Neural progenitor cell (in vitro differentiated cells): ENCODE measurements at places on chromosomes 4 and X. TPM values are rescaled to one million over a fixed set of nuclear protein-coding genes. Genes with fewer than 3 reads are reported as not detected.

DNA sequence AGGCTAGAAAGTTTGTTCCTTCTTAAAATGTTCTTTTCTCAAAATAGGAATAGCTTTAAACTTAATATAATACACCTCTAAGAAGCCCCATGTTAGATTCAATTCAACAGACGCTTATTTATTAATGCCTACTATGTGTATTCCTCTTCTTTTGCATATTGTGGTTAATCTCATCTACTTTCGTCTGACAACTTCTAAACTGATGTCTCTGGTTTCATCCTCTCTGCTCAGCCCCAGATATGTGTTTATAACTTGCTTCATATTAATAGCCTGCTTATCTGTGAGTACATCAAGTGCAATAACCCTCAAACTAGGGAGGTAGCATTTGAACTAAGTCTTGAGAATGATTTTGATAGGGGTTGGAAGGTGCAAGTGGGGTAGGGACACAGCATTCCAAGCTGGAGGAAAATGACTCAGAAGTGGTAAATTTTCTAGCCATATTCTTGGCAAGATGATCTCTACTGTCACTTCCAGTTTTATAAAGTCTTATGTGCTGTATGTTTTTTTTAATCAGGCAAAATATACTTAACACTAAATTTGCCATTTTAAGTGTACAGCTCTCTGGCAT lies 37.0 kb downstream of the STK26 start:
- H3K27ac ChIP-seq, result no peak overlapping the region
- no peaks in the 10 kb centered on the region for H3K36me3 ChIP-seq
- H3K4me3 ChIP-seq, result no peak overlapping the region
- DNase-seq, result no peak
- H3K27me3 ChIP-seq, result no peaks in the 10 kb centered on the region
- H3K4me1 ChIP-seq, result no peaks in the 10 kb centered on the region

DNA sequence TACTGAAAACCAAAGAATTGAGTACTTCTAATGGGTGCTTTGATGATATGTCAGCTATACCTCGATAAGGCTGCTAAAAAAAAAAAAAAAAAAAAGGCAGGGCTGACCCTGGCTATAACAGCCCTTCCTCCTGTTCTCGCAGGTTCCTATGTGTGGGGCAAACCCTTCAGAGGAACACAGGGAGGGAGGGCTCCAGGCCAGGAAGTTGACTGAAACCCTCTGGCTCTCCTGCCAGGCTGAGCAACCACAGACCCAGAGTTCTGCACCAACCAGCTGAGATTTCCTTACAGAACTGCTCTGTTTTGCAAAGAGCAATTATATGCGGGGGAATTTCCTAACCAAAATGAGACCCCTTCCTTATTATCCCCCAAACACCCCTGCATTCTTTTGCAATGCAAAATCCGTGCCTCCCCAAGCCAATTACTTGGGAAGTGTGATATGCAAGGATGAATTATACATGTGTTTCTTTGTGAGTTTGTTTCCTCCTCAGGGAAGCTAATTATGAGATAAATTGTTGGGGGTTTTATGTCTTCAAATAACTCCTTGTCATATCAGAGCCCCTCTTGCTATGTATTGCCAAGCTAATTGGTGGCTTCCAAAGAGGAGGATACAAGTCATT lies 45.6 kb downstream of the PDHA1 start:
- H3K4me1 ChIP-seq, result no peaks in the 10 kb centered on the region
- H3K27ac ChIP-seq, result no peak overlapping the region
- no peak for DNase-seq
- H3K27me3 ChIP-seq, result no peaks in the 10 kb centered on the region
- no peak overlapping the region for H3K4me3 ChIP-seq
- no peaks in the 10 kb centered on the region for H3K36me3 ChIP-seq

DNA sequence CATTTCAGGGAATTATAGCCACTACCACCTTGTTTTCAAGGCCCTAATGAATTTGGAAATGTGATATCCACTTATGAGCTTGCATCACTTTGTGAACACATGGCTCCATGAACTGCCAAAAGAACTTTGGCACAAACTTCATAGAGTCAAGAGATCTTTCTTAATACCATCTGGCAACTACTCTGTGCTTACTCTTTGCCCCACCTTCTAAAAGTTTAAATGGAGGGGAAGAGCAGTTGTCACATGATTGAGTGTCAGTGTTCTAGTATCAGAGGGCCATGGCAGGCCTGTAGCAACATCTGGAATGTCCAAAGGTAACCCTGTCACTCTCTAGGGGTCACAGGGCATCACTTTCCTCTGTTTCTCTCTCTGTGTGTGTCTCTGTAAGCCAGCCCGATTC lies 2.6 kb upstream of the ADH1B start:
- H3K27me3 ChIP-seq, result no peaks in the 10 kb centered on the region
- no peak for DNase-seq
- H3K4me1 ChIP-seq, result peaks cover 11% of the 10 kb centered on the region

Gene MAMLD1
- total RNA-seq, result 0.25 TPM in 1 of 2 replicates, not detected in the other

DNA sequence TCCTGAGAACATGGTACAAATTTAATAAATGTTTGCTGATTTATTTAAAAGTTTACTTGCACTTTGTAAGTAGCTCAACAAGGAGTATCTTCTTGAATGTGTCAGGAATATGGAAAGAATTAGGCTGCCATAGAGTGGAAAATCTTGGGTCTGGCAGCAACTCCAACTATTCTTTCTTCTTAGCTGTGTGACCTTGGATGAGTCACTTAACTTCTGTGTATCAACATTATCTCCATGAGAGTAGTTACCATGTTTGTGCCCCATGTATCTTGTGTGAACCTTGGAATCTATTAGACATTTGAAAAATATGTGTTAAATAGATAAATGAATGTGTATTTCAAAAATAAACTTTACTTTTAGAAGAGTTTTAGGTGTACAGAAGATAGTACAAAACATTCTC lies 348.8 kb downstream of the GBA3 start:
- H3K4me3 ChIP-seq, result no peak overlapping the region
- H3K4me1 ChIP-seq, result no peaks in the 10 kb centered on the region
- H3K27me3 ChIP-seq, result no peaks in the 10 kb centered on the region
- no peak for DNase-seq
- no peaks in the 10 kb centered on the region for H3K36me3 ChIP-seq
- H3K27ac ChIP-seq, result no peak overlapping the region

GRCh38 chrX:151796576-151796975 lies 62.0 kb downstream of the CNGA2 start:
- no peaks in the 10 kb centered on the region for H3K4me1 ChIP-seq
- no peak overlapping the region for H3K27ac ChIP-seq
- no peaks in the 10 kb centered on the region for H3K27me3 ChIP-seq
- H3K36me3 ChIP-seq, result no peaks in the 10 kb centered on the region

GRCh38 chr4:21467551-21467950 lies 481.0 kb downstream of the KCNIP4 start:
- DNase-seq, result no peak
- H3K27me3 ChIP-seq, result no peaks in the 10 kb centered on the region
- no peak overlapping the region for H3K4me3 ChIP-seq

DNA sequence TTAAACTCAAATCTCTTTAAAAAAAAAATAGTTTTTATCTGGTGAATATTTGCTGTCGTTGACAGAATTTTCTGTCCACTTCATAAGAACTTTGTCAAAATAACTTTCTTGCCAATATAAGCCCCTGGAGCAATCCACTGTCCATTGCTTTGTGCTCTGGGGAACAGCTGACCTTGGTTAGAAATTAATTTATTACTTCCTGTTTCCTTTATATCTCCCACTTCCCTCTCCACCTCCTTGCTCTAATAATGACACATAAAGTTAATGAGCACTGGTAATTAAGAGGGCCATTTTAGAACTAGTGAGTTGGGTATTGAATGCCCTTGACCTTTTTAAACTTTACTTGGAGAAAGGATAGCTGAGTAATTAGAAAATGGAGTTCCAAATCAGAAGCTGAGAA lies 151.3 kb upstream of the LEF1 start:
- DNase-seq, result no peak
- no peaks in the 10 kb centered on the region for H3K27me3 ChIP-seq
- no peak overlapping the region for H3K4me3 ChIP-seq
- no peak overlapping the region for H3K27ac ChIP-seq
- H3K4me1 ChIP-seq, result no peaks in the 10 kb centered on the region

GRCh38 chr4:177376024-177376423 lies 66.2 kb downstream of the AGA start:
- no peak overlapping the region for H3K27ac ChIP-seq
- no peaks in the 10 kb centered on the region for H3K36me3 ChIP-seq
- no peak overlapping the region for H3K4me3 ChIP-seq
- H3K27me3 ChIP-seq, result no peaks in the 10 kb centered on the region
